ENCODE measurements at places on chromosomes 2 and 18.
A peak's percentile ranks its signal among the peaks of the same experiment; 100 is the strongest.

DNA sequence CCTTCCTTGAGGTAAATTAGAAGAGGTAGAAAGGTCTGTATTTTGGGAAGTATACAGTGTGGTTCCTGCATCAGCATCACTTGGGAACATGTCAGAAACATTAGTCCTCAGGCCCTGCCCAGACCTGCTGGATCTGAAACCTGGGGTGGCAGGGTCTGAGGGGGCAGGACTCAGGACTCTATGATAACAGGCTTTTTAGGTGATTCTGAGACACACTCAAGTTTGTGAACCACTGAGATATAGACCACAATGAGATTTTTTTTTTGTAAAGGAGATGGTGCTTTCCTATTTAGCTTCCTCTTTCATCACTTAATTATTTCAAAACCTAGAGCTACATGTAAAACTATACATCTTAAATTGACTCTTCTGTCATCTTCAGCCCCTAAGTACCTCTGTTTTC lies 262.7 kb upstream of the SPOPL start:
- DNase-seq, result no peak

DNA sequence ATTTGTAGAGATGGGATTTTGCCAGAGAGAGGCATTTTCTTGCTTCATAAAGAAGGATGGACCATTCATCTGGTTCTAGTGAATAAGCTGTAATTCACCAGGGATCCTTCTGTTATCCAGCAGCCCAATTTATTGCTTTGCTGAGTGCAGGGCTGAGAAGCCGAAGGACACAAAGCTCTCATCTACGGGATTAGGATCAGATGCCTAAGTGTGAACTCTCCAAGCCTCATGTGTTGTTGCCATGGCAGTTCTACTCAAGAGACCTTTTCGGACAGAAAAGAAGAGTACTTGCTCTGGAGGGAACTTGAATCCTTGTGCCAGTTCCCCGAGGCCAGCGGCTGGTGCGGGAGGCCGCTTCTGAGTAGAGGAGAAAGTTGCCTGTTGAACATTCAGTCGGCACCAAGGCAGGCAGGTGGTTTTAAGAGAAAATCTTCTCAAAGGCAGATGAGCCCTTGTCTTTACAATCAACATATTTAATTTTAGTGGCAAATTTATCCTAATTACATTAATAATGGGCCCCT lies 38.4 kb upstream of the MBP start:
- DNase-seq, result no peak

DNA sequence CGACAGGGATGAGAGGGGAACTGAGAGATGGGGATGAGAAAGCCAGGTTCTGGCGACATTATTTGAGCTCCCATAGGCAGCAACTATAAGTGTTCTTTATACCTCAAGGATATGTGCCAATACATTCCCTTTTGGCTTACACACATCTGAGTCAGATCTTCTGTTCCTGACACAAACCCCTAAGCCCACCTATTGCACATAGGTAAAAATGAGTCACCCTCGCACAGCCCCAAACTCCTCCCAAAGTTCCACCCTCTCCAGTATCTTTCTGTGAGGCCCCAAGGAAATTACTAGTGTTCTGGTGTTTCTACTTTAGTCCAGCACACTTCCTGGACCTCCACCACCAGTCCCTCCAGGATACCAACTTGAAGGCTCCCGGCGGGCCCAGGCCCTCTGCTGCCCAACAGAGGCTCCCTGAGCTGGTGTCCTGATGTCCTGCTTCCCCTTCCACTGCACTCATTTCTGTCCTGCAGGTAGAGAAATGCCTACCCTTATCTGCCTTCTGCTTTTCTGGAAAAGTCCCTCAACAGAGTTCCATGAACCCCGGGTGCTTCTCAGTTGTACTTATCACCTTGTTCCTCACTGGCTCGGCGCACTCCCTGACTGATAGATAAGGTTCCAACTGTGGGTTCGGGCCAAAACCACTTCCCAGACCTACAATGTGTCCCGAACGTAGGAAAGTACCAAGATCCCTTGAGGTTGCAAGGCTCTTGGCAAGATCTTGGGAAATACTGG lies 125.5 kb downstream of the EN1 start:
- DNase-seq, result no peak

GRCh38 chr2:75589391-75590105 lies 28.8 kb upstream of the EVA1A start:
- DNase-seq, result no peak

DNA sequence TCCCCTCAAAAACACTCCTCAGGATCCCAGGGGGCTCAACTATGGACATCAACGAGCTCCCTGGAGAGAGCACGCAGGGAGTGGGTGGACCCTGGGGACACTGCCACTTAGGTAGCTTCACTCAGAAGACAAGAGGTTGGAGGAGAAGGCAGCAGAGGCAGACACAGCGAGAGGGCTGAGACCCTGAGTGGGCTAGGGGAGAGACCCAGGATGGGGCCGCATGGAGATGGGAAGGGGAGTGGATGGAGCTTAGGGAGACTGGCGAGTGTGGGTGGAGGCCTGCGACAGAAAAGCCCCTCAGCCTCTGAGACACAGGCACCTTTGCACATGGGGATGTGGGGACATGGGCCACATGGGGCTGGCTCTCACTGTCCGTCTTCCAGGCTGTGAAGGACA lies 70.9 kb downstream of the ASB1 start:
- no peak for DNase-seq

GRCh38 chr2:169069341-169069740 lies at the start of gene DHRS9:
Gene DHRS9 (plus strand): TSS chr2:169069563. CDS start chr2:169081582, 12,019 bp downstream.
- DNase-seq, result no peak

DNA sequence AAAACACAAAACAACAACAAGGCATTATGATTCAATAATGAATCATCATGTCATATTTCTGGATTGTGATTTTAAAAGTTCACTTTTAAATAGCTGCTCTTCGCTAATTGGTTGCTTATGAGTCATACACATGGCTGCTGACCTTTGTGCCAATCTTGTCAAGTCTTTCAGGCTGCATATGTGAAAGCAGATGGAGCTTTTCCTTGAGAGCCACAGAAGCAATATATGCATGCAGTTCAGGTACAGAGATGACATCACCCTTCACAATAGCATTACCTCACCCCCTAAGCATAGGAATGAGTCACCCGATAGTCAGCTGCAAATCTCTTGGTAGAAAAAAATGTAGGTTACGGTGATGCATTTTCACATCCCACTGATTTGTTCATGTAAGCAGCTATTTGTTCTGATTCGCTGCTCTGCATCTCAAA lies 27.2 kb downstream of the EIF2AK3 start:
- DNase-seq, result peak; percentile 63

DNA sequence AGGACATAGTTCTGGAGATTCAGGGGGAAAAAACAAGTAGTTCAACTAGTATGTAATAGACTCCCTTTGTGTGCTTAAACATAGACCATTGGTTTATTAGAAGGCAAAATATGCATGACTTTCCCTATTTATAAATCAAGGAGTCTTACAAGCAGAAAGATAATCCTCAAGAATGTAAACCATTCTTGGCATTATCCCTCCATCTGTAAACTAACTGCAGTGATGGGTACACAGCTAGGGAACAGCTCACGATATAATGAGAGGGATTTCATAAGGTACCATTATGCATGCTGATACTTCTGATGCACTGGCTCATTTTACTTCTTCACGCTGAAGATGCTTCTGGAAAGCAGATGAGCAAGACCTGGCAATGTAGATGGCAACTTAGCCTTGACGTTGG lies 878 bp downstream of the FBXO15 start:
- no peak for DNase-seq

- DNase-seq, result no peak
These were observed 118.4 kb upstream of the REG3G start for GRCh38 chr2:78907089-78907488.

GRCh38 chr18:32324181-32324580 lies 134.3 kb downstream of the MEP1B start:
- DNase-seq, result no peak

GRCh38 chr2:12702168-12703121 lies 14.3 kb upstream of the TRIB2 start:
- no peak for DNase-seq

DNA sequence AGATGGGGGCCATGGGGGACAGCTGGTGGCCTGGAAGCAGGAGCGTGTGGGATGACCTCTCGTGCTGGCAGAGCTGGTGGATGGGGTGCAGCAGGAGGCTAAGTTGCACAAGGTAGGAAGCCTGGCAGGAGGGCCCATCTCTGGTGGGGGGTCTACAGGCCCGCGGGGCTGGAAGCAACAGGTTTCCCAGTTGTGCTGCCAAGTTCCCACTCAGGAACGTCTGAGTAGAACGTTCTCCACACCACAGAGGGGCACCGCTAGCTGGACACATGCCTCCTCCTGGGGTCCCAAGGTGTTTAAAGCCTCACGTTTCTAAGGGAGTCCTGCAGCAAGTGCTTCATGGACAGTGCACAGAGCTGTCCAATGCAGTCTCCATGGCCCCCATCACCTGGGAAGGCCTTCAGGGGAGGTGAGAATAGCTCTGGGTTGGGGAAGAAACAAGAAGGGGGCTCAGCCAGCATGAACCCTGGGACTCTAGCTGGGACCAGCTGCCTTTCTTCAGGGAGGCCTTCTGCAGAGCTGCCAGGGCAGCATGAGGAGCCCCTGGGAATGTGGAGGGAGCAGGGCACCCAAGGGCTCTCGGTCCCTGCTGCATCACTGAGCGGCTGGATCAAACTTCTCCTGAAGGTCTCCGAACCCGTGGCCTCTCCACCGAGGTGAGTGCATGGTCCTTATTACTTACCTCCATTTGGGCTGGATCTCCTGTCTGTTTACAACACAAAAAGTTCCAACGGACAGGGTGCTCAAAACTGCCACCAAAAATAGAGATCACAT lies 80.0 kb downstream of the TWIST2 start:
- DNase-seq, result no peak

DNA sequence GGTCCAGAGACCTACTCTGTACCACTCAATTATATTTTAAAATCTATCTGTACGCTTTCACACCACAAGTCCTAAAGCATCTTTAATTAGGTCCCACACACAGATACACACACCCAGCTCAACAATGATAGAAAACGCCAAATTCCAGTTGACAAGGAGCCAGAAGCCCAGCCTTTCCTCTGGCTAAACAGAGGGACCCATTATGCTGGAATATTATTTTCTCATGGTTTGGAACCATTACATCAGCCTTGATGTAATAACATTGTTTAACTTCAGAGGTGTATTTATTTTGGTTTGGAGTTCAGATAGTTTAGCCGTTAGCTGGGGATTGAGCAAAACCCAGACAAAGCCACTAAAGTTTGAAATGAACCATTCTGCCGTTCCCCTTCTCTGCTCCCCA lies 14.0 kb upstream of the INHBB start:
- no peak for DNase-seq

DNA sequence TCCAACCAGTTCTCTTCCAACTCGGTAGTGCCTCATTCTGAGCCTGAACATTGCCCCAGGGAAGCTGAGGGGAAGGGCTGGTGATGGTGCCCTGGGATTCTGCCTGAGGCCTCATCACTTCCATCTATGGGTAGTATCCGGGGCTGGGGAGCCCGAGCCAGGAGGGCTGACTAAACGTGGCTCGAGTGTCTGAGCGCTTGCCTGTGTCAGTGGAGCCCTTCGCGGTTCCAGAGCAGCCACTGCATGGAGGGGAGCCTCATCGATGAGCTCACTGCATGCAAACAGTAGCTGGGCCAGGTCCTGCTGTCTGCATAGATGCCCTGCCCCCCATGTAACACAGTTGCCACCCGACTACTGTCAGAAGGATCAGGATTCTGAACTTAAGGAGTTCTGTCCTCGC lies 129.3 kb downstream of the GLI2 start:
- DNase-seq, result no peak

DNA sequence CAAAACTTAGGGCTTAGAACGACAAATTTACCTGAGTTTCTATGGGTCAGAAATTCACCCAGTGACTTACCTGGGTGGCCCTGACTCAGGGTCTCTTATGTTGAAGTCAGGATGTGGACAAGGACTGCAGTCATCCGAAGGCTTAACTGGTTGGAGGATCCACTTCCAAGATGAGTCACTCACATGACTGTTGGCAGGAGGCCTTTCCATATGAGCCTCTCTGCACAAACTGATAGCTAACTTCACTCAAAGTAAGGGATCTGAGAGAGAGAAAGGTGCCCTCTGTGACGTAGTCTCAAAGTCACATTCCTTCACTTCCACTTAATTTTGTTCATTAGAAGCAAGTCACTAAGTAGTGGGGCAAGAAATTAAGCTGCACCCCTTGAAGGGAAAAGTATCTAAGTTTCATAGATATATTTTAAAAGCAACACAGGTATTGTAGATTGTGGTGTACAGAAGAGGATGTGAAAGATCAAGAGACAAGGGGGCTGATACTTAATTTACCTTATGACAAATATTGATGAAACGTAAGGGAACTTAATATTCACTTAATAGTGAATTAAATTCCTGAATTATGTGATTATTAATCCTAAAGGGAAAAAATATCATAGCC lies 48.4 kb downstream of the TANK start:
- peak; percentile 4 for DNase-seq

GRCh38 chr2:109046925-109047508 lies 58.0 kb upstream of the EDAR start:
- DNase-seq, result no peak

GRCh38 chr2:38128653-38129052 lies 52.7 kb upstream of the CYP1B1 start:
- DNase-seq, result no peak

DNA sequence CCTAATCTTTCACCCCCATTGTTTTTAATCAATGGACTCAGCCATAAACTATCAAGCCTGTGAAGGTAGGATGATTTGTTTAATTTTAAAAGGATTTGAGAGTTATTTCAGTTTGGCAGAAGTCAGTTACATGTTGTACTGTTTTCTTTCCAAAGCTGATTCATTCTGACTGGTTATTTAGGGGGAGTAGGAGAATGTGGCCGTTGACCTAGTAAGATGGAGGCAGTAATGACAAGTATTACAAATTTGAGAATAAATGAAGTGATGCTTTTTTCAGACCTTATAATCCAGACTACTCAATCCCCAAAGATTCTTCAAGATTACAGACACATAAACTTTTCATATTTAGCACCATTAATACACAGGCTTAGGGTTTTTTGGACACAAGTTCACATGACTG lies 4.3 kb downstream of the EPHA4 start:
- no peak for DNase-seq

- no peak for DNase-seq
These were observed 16.3 kb downstream of the POLR2D start for GRCh38 chr2:127841466-127842178.

GRCh38 chr2:85777441-85777861 lies 23.7 kb downstream of the ATOH8 start:
- DNase-seq, result no peak

- DNase-seq, result no peak
These were observed 33.7 kb downstream of the USP34 start for GRCh38 chr2:61437170-61437569.

- DNase-seq, result no peak
These were observed 198.7 kb downstream of the LTBP1 start for GRCh38 chr2:33145459-33145858.

GRCh38 chr2:186503827-186504606 lies 18.0 kb downstream of the ZC3H15 start:
- no peak for DNase-seq

DNA sequence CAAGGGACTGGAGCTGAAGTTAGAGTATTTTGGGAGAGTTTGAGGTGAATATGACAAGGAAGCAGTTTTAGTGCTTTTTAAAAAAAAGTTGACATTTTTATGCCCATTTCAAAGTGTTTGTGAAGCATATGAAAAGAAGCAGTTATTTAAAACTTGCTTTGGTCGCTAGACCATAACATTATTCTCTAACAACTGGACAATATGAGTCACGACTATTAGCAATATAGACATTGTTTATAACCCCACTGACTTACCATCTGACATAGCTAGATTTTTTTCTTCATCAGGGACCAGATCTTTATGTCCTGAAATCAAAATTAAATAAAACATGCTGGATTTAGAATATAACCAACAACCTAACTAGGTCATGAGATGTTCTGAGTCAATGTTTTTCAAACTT lies 22.6 kb upstream of the DYTN start:
- DNase-seq, result no peak
